Islet precursor cell (in vitro differentiated cells): ENCODE measurements at places on chromosomes 2 and 18.

DNA sequence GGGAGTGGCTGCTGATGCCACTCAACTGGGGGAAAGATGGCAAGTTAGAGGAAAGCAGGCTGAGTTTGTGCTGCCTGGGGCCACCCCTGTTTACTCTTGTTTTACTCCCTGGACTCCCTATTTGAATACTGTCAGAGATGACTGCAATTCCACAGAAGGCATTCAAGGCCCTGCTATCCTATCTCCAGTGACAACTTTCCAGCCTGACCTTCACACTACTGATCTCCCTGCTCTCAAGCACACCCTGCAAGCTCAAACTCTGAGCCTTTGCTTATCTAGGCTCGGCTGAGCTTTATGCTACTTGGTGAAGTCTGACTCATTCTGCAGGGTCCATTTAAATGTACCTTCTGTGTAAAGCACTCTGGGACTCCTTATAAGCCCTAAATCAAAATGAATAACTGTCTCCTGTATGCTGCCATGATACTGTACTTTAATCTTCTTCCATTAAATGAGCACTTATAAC, 39.3 kb upstream of the DSG1 start:
- peak; percentile 71 for DNase-seq

DNA sequence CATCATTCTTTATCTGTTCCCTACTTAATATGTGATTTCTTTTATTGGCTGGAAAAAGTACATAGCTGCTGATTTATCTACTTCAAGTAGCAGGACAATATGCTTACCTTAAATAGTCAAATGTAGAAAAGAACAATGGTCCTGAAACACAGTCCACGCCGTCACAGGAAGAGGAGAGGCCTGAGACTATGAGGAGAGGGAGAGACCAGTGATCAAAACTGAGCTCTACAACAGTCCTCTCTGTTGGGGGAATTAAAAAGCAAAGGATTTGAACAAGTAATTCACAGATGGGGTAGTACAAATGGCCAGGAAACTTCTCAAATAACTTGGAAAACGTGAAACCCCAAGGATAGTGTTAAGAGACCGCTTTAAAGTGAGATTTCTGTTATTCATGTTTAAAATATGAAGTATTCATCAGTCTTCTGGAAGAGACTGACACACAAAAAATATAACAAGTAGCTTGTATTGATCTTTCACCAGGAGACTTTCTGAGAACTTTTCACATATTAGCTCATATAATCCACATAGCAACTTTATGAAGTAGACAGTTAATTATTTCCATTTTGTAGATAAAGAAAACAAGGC, 20.2 kb downstream of the SCYGR8 start:
- no peak for DNase-seq

DNA sequence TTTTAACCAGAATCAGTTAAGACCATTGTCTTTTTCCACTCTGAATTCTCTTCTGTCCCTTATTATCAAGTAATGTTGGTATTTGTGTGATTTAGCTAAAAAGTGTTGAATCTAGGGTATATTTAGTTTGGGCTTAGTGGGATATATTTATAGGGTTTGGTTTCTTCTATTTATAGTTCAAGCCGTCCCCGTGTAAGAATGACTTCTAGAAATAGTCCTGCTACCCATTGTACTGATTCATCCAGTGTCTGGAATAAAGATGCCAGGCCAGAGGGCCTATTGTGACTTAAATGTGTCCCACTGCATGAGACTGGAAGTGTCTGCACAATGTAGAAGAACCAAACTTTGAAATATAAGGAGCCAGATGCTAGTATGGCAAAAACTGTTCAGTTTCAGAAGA, 364.8 kb downstream of the TNS1 start:
- DNase-seq, result no peak

- no peak for DNase-seq
Measured at GRCh38 chr2:147150241-147150635, 694.6 kb upstream of the ACVR2A start.

GRCh38 chr18:49961271-49961670, 147.9 kb upstream of the ACAA2 start:
- DNase-seq, result no peak

GRCh38 chr2:240387669-240388358, 47.6 kb upstream of the GPC1 start:
- DNase-seq, result peak; percentile 83

DNA sequence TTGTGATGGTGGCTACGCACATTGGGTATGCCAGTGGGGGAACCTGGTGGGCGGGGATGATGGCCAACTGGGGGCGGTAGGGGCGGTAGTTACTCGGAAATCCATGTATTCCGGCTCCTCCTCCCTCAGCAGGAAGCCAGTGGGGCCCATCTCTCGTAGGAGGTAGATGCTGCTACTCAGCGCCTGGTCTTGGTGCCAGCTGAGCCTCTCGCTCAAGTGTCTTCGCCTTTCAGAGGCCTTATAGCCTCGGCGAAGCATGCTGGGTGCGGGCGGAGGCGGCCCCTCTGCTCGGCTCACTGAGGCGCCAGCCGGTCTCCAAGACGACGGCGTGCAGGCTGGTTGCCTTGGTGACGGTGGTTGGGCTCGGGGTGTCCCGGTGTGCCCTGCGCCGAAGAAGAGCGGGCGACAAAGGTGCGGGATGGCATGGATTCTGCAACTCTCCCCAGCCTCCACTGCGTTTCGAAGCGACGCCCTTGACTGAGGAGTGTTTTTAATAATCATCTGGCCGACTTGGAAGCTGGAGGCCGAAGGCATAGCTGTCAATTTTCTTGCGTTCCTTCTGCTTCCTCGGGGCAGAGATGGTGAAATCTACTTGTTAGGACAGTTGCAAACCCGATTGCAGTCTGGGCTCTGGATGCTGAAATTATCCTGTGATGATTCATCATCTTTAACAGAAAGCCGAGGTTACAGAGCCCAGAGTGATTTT, at the start of gene ZSWIM2:
Gene ZSWIM2 (minus strand): TSS at position 298 of the 706 bp plus-strand sequence. CDS start 40 bp downstream, at position 258.
- peak; percentile 88 for DNase-seq

GRCh38 chr2:78202986-78203670, 681.0 kb upstream of the LRRTM4 start:
- DNase-seq, result no peak

- DNase-seq, result no peak
Measured at GRCh38 chr2:234843411-234843810, 108.4 kb upstream of the SH3BP4 start.

DNA sequence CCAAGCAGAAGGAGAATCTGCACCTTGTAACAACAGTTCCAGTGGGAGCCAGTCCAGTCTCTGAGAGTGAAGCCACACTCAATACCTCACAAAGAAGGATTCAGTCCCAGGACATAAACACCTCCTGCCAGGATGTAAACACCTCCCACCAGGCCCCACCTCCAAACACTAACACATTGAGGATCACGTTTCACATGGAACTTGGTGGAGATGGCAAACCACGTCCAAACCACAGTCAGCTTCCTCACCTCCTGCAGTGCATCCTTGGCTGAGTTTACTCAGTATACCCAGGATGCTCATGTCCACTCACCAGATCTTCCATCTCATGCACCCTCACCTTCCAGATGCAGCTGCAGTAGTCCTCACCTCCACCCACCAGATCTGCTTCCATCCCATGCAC, 37.8 kb upstream of the TMEM18 start:
- no peak for DNase-seq

GRCh38 chr2:101751875-101752619, 54.5 kb downstream of the MAP4K4 start:
- no peak for DNase-seq

DNA sequence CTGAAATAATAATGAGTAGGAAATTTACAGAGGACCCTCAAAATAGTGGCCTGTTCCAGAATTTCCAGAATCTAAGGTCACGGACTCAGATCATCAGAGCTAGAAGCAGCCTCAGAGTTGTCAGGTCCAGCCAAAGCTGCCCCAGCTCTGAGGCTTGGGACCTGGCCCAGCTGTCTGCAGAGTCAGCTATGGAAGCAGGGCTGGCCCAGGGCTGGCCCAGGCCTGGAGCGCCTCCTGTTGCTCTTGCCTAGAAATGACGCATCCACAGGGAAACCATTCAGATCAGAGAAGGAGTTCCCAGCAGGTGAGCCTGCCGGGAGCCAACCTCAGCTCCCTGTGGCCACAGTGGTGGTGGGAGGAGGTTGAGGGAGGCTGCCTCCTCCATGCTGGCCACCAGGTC, 106.7 kb upstream of the ARL4C start:
- no peak for DNase-seq

- peak; percentile 65 for DNase-seq
Measured at GRCh38 chr2:226981791-226982326, 146.0 kb downstream of the RHBDD1 start.

DNA sequence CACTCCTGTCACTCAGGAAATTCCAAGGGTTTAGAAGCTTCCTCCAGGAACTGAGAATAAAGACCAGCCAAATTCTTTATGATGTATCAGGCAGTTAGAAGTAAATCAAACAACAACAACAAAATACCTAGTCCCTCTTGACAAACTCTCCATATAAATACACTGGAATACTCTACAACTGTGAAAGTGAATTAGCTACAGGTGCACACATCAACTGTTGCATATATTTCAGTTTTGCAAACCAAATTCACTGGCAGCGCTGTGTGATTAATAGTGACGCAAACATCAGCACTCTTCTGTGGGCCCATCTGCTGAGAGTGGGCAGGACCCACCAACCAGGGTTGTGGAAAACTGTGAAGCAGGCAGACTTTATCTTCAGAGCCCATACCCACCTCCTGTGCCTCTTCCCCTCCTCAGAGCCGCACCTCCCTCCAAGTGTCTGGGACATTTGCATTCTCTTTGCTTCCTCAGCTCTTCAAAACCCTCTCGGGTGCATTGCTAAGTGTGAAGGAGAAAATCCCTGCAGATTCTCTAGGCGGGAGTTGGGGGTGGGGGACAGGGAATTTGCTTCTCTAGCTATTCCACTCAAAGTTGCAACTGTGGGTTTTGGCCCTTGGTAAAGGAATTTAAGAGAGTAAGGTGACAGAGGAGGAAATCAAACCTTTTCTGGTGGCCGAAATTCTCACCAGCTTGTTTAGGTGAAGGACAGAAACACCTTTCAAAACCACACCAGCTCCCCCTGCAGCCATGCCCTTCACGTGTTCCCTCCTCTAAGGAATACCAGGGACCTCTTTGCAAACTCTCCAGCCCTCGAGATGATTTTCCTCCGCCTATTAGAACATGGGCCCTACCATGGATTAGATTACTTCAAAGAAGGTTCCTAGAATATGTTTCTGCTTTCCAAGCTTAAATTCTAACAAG, 119.3 kb downstream of the MRO start:
- peak; percentile 28 for DNase-seq

DNA sequence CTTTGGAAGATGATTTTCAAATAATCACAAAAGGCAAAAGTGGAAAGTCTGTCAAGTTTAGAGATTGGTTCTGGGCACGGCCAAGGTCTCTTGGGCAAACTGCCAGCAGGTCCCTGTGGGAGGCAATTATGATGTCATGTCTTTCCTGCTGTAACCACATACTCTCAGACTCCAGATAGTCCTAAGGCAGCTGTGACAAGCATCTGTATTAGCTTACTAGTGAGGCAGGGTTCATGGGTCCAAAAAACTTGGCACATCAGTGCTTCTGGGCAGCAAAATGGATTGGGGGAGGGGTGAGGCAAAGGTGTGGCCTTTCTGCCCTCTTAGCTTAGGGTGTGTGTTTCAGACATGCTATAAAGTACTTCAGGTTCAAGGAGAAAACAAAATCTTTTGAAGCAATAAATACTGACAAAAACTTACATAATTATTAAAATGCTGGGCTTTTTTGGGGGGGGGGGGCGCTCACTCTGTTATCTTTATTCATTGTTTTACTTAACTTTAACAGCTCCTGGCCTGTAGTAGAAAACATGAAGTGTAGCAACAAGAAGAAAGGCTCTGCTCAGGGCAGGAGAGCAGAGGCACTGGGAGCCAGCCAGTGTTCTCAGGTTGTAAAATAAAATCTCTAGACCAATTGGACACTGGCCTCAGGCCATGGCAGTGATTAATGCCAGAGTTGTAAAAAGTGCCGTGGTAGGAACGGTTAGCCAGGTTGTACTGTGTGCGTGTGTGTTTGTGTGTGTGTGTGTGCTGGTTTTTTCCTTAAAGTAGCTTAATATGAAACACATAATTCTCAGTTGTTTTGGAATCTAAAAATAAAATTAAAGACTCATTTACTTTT, 14.3 kb upstream of the TANC1 start:
- DNase-seq, result peak; percentile 90

GRCh38 chr18:10279905-10280644, 174.4 kb upstream of the APCDD1 start:
- no peak for DNase-seq

DNA sequence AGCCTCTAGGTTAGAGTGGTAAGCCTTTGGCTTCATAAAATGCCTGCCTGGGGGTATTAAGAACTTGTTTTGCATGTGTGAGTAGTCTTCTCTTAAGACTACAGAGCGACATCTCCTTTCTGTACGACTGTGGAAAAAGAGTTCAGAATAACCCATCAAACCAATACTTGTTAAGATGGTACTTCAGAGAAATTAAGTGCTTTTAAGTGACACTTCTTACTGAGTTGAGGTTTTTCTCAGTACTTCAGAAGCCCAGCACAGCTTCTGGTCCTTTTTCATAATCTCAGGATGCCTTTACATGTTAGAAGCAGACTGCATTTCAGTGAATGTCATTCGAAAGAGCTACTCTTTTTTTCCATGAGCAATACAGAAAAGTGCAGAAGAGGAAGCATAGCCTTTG, 10.8 kb downstream of the XRCC5 start:
- DNase-seq, result no peak

DNA sequence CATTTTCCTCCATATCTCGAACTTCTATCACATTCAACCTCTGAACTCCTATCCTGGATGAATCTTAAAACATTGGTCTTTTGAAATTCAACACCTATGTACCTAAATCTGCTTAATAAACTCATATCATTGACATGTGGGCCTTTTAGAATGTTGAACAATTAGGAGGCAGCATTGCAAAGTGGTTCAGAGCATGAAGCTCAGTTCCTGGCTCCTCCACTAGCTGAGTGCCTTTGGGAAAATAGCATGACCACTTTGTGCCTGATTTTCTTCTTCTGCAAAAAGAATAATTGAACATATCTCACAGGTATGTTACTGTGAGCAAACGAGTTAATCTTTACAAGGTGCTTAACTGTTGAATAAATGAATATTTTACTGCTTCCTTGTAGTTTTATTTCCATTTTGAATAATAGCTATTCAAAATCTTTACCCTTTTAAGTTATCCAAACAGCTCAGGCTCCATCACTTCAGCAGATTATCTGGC, 14.3 kb upstream of the ITPRID2 start:
- no peak for DNase-seq

- DNase-seq, result no peak
Measured at GRCh38 chr18:3214855-3215637, 4.7 kb downstream of the MYOM1 start.

DNA sequence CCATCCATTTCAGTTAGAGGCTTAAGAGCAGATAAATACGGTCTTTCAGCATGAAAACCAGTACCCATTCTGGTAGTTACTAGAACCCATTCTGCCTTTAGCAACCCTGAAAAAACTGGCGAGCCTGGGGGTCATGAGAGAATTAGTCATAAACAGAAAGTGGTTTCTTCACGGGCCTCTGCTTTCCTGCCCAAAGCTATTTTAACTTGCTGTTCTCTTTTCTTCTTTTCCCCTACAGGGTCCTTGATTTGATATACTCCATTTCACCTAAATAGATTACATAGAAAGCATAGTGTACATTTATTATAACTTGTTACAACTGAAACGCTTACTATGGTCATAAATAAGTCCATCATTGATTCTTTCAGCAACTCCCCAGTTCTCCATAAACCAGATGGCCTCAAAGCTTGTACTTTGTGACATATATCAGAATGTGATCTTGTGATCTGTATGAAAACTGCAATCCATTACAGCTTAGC, 48.3 kb downstream of the WDFY1 start:
- no peak for DNase-seq

- no peak for DNase-seq
Measured at GRCh38 chr2:43040084-43040854, 186.1 kb downstream of the ZFP36L2 start.

- DNase-seq, result peak; percentile 82
Measured at GRCh38 chr2:85413592-85414420, 3.6 kb upstream of the CAPG start.

- no peak for DNase-seq
Measured at GRCh38 chr18:39454866-39455265, 1889.3 kb upstream of the CELF4 start.
